Foreskin fibroblast (primary cell): ENCODE measurements at places on chromosomes 11 and 22.

DNA sequence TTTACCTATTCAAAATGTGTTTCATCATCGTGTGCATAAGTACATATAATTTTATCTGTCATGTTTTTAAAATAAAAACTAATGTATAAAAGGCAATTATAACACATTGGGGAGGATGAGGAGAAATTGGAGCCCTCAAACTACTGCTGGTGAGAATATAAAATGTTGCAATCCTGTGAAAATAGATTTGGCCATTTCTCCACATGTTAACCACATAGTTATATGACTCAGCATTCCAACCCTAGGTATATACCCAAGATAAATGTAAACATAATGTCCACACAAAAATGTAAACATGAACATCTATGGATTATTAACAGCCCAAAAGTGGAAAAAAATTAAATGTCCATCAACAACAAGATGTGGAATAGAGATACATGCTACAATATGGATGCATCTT is 928.0 kb upstream of the FAT3 start:
- DNase-seq, result peak; percentile 7

DNA sequence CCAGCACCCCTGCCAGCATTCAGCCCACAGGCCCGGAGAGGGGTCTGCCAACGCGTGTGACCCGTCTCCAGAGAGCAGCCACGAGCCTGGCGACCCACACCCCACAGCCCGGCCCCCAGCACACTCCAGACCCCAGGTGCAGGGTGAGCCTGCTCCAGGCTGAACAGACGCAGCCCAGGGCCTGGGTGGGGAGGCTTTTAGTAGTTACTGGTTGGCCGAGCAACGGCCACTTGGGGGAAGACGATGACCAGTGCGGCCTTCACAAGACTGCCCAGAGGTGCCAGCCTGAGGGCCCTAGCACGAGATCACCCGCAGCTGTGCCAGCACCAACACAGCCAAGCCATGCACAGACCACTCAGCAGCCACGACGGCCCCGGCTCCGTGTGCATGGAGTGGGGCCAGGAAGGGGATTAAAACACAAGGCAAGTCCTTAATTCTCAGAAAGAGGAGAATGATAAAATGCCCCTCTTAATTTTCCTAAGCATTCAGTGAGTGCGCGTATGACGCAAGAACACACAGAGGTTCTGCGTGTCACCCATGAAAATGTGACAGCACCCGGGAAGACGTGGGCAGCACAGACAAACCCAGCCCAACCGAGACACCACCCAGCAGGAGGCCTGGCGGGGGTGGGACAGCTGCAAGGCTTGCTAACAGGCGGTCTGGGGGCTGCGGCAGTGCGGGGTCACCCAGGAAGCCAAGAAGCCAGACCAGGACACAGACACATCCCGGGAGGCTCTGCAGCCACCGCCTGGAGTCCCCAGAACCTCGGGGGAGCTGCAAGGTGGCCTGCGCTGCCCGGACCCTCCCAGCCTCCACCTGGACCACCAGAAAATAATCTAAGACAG is 47.6 kb downstream of the BRD1 start:
- no peak for DNase-seq

GRCh38 chr11:35418282-35419183 is 825 bp downstream of the SLC1A2 start:
- DNase-seq, result peak; percentile 62

DNA sequence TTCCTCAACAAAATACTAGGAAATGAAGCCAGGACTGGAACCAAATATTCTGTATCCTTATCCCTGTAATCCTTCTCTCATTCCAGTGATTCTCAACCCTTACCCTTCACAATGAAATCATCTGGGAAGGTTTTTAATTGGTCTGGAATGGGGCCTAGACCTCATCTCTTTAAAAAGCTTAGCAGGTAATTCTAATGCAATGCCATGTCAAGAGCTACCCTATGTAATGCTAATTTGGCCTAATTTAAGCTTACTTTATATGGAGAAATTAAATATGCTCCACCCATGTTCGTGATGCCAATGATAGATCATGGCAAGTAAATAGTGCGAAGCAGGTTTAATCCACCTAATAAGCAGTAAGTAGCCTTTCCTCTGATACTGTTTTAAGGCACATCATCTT is 101.7 kb downstream of the SGSM3 start:
- no peak for DNase-seq

GRCh38 chr22:36797911-36798673 is 18.7 kb downstream of the PVALB start:
- DNase-seq, result no peak

GRCh38 chr22:39469681-39470450 is 13.1 kb downstream of the MGAT3 start:
- DNase-seq, result no peak

- no peak for DNase-seq
Observed at GRCh38 chr11:125250318-125251213, 86.0 kb downstream of the PKNOX2 start.

DNA sequence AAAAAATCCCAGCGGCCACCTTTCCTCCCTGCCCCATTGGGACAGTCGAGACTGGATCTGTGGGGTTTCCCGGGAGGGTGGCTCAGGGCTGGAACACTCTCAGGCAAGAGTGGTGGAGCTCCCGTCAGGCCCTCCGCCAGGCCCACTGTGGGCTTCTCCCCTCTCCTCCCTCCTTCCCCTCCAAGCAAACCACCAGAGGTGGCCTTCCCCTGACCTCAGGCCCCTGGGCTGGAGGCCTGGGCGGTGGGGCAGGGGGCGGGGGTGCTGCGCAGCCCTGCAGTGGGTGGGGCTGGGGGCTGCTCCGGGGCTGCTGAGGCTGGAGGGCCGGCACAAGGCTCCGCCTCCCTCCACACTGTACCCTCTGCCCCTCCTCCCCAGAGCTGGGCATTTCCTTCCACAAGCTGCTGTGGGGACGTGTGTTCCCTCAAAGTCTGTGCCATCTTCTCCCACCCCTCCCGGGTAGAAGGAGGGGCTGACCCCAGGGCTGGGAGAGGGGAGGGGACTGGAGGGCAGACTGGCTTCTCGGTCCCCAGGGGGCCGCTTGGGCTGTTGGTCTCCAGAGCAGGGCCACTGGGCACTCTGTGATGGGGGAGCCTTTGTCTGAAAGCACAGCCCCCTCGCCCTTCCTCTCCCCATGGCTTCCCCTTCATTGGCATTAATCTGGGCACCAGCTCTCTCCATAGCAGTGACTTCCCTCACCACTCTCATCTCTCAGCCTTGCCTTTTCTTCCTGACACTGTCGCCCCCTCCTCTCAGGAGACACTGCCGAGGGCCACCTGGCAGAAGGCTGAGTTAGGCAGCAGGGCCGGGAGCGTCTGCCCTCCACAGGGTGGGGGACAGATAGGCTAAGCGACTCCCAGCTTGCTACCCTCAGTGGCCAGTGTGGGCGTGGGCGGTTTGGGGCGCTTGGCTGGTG is 7.1 kb downstream of the RCOR2 start:
- DNase-seq, result no peak

- peak; percentile 2 for DNase-seq
Observed at GRCh38 chr11:109123816-109124787, 297.9 kb upstream of the C11orf87 start.

DNA sequence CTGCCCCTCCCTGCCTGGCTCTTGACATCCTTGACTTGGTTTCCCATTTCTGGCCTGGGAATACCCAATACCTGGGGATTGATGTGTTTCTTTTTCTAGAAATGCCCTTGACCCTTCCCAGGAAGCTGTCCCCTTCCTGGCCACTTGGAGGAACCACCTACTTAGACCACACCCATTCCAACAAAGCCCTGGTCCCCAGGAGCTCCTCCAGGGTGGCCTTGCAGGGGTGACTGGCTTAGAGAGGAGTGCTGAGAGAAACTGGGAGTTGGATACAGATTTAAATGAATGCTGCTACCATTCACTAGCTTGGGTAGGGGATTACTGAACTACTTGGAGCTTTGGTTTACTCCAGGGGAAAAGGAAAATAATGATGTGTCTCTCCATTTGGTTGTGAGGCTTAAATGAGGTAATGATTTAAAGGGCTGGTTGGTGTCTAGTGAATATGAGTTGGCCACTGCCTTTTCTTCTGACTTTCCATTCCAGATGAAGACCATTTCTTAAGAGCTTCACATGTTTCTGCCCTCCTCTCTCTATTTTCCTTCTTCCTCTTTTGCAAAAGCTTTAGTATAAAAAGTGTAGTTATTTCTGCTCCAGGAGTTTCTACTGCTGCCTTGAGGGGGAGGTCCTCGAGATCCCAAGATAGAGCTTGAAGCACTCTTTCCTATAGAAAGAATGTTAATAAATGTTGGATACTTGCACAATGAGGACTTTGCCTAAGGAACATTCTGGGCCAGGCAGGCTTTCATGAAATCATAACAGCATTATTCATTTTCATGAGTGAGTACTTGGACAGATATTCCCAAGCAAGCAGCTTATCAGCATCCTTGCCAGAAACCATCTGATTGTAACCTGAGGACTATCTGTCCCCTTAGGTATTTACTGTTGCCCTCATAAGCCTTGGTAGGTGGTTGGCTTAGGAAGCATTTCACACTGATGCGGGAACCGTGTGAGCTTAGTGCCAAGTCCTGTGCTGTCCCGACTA is 22.4 kb downstream of the PANX1 start:
- DNase-seq, result peak; percentile 55

- peak; percentile 48 for DNase-seq
Observed at GRCh38 chr11:73980001-73980961, 2.4 kb downstream of the UCP2 start.

- DNase-seq, result no peak
Observed at GRCh38 chr11:93279851-93280347, 50.6 kb upstream of the DEUP1 start.

DNA sequence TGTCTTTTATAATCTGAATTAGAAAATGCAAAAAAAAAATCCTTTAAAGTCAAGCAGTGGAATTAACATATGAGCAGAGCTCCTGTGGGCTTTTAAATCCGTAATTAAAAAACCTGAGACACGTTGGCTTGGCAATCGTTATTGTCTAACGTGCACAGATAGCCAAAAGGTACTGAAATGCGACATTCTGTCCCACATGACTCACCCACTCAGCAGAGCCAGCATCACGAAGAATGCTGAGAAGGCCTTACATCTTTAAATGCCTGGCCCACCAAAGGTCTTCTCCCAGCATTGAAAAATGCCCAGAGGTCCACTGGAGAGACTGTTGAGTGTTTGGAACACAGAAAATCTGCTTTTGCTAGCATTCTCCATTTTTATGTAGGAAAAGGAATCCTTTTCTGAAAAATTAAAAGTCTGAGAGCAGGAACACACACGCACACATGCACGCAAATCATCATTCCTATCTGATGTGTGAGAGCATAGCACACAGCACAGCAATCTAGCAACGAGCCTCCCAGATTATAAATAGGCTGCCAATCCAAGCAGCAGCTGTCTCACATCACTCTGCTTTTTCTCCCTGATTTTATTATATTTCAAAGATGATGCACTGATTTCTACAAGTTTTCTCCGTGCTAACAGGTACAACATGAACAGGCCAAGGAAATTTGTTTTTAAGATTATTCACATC is 94.5 kb downstream of the PHF21A start:
- DNase-seq, result peak; percentile 72

- DNase-seq, result no peak
Observed at GRCh38 chr22:46364341-46365165, 29.0 kb downstream of the TRMU start.

- no peak for DNase-seq
Observed at GRCh38 chr22:44613196-44613595, 88.8 kb upstream of the PRR5 start.

DNA sequence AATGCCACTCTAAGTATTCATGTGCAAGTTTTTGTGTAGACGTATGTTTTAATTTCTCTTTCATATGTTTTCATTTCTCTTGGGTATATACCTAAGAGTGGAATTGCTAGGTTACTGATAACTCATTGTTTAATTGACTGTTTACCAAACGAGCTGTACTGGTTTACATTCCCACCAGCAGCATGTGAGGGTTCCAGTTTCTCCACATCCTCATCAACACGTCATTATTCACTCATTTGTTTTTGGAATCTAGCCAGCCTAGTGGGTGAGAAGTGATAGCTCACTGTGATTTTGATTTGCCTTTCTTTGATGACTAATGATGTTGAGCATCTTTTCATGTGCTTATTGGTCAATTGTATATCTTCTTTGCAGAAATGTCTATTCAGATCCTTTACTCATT is 4.0 kb downstream of the ANKRD13D start:
- peak; percentile 61 for DNase-seq

GRCh38 chr22:46293577-46294260 is 3.0 kb upstream of the GTSE1 start:
- peak; percentile 94 for DNase-seq

DNA sequence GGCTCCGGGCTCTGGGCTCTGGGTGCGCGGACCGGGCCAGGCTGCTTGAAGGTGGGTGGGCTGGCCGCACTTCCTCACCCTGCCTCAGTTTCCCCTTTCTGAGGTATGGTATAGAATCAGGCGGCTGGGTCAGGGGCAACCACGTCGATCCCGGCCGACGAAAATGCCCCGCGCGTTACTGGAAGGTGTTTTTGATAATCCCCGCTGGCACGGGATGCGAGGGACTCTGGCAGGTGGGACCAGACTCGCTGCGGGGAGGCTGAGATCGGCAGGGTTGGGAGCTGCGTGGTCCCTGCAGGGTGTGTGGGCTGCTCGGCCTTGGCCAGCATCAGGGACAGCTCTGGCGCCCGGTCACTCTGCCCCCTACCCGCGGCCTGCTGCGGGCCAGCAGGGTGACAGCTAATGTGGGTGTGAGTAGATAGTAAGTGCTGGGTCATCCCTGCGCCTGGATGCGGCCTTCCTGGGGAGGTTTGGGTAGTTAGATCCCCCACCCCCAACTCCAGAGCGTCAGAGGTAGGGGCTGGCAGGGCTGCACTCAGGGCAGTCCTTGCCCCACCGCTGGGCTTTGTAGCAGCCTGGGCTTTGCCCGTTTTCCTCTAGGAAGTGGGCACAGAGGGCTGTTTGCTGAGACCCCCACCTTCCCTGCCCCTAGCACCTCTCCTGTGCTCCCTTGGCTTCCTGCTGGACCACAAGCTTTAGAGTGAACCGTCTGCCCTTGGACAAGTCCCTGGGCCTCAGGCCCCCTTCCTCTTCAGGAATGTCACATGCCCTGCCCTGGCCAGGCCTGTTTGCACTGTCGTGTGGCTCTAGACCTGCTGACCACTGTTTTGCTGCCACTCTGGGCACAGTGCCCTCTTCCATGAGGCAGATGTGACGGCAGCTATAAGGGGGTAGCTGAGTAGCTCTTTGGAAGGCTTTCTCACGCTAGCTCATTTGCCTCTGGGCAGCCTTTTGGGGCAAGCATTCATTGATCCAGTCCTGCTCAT is 579 bp downstream of the TANGO2 start:
- peak; percentile 59 for DNase-seq

DNA sequence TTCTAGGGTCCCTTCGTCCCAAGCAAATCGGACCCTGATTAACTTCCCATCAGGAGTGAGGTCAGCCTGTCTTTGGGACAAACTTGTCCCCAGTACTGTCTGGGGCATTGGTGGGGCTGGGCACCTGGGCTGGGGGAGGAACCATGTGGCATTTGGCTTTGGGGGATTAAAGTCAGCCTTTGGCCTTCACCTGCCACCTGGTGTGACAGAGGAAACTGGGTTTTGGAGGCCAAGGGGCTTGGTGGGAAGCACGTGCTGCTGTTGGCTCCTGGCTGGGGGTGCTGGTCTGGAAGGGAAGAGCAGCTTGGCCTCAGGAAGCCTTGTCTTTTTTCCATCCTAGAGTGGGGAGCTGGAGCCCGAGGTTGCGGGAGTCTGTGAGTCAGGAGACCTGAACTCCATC is 78.4 kb upstream of the NECTIN1 start:
- DNase-seq, result no peak

- peak; percentile 26 for DNase-seq
Observed at GRCh38 chr11:112797648-112798293, 163.4 kb upstream of the NCAM1 start.

GRCh38 chr11:67666303-67666645 is 8.1 kb downstream of the ALDH3B2 start:
- DNase-seq, result no peak
